ENCODE measurements at places on chromosomes 16 and 17.

- no peak for DNase-seq
These were observed 384.3 kb downstream of the CDH13 start for GRCh38 chr16:83010776-83011720.

DNA sequence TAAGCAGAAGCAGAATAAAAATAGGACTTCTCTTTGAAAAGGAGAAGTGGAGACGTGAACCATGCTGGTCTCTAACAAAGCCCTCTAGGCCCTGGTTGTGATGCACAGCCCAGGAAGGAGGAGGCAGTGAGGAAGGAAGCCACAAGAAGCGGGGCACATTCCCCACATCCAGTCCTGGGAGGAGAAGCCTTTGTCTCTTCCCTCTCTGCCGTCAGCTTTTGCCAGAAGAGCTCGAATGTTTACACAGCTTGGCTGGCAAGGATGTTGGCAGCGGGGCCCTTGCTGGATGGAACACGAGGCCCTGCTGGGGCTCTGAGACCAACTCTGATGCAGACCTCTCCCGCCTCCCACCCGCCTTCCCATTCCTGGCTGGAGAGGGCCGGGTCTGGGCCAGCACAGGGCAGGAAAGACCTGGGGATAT is 91.3 kb downstream of the MAF start:
- no peak for DNase-seq

DNA sequence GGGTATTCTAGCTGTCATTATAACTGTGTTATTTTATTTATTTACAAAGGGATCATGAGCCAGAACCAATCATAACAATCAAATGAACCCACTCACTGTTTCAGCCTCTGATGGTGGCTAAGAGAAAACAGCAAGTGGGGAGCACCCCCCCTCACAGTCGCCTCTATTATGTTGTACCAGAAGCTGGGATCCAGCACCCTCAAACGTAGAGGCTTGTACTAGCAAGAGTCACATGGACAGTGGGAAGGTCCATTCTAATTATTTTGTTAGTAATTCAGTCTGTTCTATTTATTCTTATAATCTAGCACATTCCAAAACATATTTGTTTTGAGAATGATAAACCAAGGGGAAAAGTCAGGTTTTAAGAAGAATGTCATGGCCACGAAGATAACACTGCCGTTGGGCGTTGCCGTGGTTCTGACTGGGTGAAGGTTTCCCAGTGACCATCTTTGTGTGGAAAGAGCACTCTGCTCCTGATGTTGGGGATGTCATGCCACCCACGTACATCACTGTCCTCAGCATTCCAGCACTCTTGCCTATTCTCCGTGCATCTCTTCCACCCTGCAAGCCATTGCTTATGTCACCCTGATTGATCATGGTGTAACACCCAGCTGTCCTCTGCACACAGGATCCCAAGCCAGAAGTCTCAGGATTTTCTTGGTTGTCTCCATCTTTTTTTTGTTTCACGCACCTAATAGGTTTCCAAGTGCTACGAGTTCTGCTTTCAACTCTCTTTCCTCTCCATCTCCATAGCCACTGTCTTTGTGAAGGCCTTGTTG is 205.8 kb downstream of the PRKCA start:
- DNase-seq: no peak

DNA sequence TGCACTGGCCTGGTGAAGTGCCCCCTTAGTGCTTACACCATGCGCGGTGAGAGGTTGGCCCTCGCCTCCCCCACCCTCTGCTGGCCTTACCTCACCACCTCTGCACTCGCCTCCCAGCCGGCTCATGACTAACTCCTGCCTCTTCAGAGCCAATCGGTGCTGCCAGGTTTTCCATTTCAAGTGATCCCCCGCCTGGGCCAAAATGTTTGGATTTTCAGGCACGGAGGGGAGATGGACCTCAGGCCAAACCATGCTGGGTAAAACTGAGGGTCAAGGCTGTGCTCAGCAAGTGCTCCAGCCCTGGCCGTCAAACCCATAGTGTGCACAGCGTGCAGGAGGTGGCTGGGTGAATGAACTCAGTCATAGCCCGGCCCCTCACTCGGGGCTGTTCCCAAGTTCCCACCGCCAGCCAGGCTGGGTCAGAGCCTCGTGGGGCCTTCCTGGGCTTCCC is 175.4 kb downstream of the SEC14L1 start:
- DNase-seq: no peak

- DNase-seq: no peak
These were observed 15.0 kb upstream of the SALL1 start for GRCh38 chr16:51166091-51166490.

DNA sequence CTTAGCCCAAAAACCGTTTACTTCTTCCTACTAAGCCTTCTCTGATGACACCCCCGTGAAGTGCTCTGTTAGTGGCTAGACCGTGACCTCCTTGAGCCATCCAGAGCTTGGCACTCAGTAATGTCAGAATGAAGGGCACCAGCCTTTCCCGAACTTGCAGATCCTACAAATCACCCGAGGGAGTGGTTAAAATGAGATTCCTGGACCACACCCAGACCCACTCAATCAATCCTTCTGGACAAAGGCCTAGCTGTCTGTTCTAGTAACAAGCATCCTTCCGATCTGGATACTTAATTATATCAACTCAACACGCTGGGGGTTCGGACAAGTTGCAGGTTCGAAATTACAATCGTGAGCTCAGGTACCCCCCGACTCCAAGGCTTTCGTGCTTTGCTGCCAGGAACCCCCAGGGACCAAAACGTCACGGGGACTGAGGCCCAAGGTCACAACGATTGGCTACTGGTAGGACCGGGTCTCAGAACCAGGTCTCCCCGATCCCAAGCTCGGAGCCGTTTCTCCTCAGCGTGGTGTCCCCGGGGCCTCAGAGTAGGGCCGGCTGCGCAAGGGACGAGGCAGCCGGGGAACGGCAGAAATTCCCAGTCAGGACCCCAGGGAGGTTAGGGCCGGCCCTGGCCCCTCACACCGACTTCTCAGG is 527 bp downstream of the CIAPIN1 start:
- no peak for DNase-seq

DNA sequence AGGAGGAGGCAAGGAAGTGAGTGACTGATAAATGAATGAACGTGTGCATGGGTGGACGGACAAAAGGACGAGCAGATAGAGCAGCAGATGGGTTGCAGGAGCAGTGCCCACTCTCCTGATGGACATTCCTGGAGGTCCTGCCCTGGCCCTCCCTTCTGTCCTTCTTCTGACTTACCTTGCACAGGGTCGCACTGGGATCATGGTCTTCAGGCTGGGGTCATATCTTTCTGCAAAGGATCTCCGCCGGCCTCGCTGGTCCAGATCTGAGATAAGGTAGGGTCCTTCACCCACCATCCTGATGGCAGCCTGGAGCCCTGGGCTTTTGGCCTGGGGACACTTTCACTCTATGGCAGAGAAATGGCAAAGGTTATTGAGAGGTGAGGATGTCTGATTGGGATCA is 9.7 kb downstream of the ABCC12 start:
- DNase-seq: no peak

GRCh38 chr16:11032000-11032921 is 87.9 kb downstream of the CLEC16A start:
- no peak for DNase-seq

DNA sequence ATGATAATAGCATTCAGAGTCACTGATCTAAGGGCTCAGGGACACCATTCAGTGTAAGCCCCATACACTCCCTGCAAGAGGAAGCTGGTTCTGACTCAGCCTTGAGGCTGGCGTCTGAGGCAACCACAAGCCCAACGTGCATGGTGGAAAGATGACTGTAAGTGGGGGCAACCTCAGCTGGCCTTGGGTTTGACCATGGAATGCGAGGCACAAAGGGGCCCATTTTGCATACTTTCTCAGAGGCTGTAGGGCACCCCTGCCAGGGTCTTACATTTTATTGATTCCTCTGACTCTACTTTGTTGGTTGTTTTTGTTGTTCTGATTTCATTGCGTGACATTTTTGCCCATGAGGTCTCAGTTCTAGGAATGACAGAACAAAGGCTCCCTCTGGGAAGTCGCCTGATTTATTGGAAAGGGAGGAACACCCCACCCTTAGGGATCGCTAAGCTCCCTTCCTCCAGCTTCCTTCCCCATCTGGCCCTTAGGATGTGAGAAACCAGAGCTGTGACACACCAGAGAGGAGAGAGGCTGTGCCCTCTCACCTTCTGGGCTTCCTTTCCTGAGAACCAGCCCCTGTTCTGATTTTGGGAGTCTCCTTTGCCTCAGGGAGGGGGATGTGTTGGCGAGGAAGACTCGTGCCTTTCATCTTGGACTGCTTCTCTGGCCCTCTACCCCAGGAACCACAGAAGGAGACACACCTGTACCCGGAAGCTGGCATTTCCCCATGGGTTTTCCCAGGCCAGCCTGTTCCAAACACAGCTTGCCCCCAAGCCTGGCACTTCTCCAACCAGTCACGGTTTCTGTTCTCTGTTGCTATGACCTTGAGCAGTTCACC is 5.6 kb upstream of the CIITA start:
- peak; percentile 84 for DNase-seq

GRCh38 chr16:87674419-87674818 is 72.1 kb downstream of the JPH3 start:
- no peak for DNase-seq

GRCh38 chr16:76676356-76676755 is 399.2 kb downstream of the CNTNAP4 start:
- DNase-seq: no peak

DNA sequence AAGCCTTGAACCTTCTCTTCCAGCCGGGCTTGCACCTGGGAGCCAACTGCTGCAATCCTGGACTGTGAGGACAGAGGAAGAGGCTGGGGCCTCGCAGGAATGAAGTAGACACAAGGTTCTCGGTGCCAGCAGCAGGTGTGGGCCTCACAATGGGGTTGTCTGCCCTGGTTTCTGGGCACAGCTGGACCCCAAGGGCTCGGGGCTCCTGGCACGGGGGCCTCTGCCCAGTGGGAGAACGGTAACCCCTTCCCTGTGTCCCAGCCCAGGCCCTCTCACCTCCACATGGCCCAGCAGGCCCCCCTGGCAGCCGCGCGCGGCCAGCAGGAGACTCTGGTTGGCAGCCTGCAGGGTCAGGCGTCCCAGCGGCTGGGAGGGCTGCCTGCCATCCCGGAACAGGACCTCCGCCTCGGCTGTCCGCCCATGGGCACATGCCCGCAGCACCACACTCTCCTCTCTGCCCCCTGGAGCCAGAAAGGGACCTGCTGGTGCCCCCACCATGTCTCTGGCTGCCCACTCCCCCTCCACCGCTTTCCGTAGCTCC is 46.9 kb downstream of the RMI2 start:
- no peak for DNase-seq

DNA sequence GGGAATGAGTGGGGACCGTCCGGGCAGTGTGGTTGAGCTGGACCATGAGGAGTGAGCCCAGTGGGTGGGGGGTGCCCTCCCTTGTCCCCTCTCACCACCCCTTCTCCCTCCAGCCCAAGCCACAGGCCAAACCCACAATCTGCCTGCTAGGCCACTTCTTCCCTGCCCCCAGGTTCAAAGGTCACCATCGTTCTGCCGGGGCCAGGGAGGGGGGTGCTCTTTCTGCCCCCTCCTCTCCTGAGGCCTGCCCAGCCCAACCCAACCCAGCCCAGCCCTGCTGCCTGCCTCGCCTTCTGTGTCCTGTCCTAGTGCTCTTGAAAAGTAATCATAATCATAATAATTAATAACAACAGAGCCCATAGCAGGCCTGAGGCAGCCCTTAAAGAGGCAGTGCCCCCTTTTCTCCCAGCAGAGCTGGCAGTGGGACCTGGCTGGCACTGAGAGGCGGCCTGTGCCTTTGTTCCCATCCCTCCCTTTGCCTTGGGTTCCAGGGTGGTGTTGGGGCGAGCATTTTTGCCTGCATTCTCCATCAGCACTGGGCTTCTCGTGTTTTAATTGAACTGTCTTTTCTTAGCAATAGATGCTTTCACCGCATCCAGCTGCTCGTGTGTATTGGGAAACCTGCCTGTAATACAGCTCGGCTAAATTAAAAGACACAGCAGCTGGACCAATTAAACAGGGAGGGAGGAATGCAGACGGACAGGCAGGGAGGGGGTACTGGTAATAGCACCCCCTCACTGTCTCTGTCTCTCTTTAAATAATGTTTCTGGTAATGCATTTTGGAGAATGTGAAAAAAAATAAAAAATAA is 46.8 kb downstream of the SREBF1 start:
- DNase-seq: no peak

- no peak for DNase-seq
These were observed 15.1 kb upstream of the GLG1 start for GRCh38 chr16:74622005-74622404.

GRCh38 chr17:13671341-13671740 is 69.6 kb upstream of the HS3ST3A1 start:
- DNase-seq: no peak

DNA sequence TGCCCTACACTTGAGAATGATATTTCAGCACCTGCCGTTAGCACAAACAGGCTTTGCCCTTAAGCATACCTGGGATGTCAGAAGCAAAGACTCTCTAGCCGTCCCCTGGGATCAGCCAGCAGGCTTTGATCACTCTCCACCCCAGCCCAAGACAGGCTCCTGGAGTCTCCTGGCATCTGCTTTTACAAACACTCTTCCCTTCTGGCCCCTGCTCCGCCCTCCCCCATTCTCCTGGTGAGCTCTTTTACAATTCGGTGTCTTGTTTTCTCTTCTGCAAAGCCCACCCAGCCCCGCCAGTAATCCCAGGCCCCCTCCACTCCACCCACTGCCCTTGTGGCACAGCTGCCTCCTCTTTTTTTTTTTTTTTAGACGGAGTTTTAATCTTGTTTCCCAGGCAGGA is 50.4 kb downstream of the KATNIP start:
- no peak for DNase-seq

DNA sequence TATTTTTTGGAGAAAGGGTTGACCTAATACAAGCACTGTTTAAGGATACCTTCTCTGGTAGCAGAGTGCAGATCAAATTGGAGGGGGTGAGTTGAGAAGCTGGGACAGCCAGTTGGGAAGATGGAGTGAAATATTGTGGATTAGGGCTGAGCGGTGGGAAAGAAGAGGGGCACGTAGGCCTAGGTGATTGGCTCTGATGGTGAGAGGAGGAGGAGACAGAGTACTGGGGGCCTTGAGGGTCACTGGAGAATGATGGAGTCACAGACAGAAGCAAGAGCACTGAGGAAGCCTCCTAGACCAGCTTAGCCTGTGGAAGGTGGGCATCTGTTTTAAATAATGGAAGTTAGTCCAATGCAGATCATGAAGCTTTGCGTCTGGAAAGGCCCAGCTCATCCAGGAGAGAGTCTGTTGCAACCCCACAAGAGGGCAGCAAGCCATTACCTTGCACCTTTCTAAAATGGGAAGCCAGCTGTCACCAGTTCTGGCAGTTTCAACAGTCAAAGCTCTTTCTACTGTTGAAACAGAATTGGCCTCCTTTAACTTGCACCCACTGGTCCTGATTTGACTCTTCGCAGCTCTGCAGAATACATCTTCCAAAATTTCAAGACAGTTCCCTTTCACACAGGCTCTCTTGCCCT is 11.8 kb downstream of the SLC9A5 start:
- no peak for DNase-seq

GRCh38 chr16:2774161-2774891 is 2.8 kb downstream of the ELOB start:
- DNase-seq: no peak

- DNase-seq: peak; percentile 50
These were observed 7.4 kb downstream of the ACD start for GRCh38 chr16:67652578-67653127.

DNA sequence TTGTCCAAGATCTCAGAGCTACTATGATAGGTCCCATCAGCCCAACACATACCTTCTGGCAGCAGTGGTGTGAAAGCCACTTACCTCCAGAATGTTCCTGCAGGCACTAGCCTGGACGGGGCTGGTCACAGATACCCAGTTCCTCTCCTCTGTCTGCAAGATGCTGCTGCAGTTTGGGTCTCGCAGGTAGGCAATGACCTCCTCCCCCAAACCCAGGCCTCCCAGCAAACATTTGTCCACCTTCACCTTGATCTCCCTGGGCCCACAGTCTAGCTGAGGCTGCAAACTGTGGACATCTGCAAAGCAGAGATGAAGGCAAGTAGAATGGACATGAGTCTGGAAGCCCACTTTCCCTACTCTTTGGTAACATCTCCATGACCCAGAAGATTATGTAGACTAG is 7.1 kb downstream of the GP2 start:
- DNase-seq: no peak

Measured in activated CD8-positive, alpha-beta memory T cell treated with anti-CD3 and anti-CD28 coated beads, Interleukin-2, amount 50 U/mL, for 48 hours (primary cell).